Esophagus squamous epithelium (tissue), 5 donors: ENCODE measurements at places on chromosomes 12 and 14.

DNA sequence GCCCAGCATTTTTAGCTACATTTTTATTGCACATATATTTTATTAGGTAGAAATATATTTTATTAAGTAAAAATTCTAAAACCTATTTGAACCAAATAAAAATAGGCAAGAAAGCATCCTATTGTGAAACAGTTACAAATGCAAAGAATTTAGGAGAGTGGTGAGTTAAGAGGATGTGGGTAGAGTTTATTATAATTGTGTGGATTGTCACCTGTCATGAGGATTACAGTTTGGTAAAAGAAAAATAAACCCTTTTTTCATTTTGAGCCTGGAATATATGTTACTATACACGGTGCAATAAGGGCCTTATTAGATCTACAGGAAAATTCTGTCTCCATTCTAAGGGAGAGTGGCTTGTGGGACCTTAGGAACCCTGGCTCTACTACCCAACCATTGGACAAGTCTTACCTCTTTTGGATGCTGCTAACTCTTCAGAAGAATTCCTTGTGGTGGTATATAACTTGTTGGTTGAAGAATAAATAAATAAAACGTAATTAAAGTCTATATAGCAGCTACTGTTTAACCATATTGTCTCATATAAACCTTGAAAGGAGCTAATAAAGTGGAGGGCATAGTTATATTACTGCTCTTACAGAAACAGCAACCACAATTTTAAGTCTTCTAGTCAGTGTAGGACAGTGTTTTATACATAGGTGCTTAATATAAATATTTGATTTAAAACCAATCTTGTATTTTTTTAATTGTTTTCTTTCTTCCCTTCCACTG lies 67.8 kb downstream of the FGD4 start:
- DNase-seq: no peak

- DNase-seq: peak; percentile 41
These were observed at the start of gene TMEM229B for GRCh38 chr14:67487937-67488893. TSS of gene TMEM229B (minus strand) at chr14:67488721. CDS start at chr14:67473923, 14,798 bp downstream.

DNA sequence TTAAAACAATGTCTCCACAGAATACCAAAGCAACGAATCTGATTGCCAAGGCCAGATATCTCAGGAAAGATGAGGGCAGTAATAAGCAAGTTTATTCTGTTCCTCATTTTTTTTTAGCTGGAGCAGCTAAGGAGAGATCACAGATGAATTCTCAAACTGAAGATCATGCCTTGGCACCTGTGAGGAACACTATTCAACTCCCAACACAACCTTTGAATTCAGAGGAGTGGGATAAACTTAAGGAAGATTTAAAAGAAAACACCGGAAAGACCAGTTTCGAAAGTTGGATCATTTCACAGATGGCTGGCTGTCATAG lies 994 bp downstream of the PRORP start:
- DNase-seq: no peak

DNA sequence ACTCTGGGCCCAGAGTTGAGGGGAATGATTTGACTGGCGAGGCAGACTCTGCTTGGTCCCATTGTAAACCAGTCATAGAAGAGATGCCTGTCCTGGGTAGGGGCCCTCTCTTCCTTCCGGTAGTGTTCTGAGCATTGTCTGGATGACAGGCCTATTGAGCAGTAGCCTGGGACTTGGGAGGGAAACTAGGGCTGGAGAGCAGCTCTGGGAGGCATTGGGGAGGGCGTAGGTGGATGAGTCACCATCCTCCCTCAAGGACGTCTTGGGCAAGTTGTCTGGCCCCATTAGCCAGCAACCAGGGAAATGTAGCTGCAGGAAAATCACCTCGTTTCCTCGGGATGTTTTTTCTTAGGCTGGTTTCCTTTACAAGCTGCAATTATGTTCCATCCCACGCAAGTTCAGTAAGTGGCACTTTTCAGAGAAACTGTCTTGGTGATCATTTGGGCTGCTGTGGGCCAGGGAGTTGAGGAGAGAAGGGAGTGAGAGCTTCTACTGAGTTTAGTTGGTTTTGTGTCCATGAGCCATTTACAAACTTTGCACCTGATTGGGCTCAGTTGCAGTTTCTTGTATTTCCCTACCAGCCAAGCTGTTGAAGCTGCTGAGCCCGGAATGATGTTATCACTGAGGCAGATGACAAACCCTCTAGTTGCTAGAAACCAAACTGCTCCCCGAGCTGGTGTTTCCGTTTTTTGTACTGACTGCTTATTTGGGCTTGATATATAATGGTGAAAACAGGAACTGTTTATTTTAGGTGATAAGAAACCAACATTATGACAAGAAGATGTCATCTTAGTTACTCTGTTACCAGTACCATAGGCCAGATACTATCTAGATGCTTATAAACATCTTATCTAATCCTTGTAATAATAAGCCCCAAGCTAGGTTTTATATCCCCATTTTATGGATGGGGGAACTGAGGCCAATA lies 147.6 kb downstream of the CHST11 start:
- no peak for DNase-seq

- DNase-seq: no peak
These were observed 33.7 kb downstream of the CPM start for GRCh38 chr12:68899251-68899771.

- DNase-seq: no peak
These were observed 422.6 kb downstream of the MDGA2 start for GRCh38 chr14:47252802-47253201.

GRCh38 chr14:23439107-23439835 lies 3.8 kb upstream of the MYH7 start:
- DNase-seq: no peak

DNA sequence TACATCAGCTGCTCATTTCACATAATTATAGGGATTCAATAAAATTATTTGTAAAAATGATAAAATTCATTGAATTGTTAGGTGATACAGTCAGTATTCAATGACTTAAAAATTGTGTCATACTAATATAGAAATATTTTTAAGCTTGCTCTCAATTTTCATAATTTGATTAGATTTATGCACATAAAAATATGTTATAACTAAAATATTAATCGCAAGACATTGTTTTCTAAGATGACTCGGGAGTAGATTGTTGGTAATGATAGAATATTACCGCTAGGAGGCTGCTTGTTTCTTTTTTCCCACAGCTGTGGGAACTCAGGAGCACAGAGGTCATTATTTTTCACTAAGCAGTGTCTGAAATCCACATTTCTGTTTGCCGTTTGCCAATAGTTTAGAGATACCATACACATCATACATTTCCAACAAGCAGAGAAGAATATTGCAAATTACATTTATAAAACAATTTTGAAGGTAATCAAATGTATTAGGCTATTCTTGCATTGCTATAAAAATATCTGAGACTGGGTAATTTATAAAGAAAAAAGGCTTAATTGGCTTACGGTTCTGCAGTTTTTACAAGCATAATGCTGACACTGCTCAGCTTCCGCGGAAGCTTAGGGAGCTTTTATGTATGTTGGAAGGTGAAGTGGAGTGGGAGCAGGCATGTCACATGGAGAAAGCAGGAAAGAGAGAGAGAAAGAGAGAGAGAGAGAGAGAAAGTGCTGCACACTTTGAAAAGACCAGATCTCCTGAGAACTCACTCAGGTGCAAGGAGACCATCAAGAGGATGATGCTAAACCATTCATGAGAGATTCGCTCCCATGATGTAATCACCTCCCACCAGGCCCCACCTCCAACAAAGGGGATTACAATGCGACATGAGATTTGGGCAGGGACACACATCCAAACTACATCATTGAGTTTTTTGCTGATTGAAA lies 9.2 kb downstream of the CD69 start:
- DNase-seq: no peak

DNA sequence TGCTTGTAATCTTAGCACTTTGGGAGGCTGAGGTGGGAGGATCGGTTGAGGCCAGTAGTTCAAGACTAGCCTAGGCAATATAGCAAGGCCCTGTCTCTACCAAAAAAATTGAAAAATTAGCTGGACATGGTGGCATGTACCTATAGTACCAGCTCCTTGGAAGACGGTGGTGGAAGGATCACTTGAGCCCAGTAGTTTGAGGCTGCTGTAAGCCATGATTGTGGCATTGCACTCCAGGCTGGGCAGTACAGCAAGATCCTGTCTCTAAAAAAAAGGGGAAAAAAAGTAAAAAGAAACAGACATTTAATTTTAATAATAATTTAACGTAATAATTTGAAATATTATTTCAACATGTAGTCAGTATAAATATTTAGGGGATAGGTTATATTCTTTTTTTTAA lies 16.1 kb downstream of the MON2 start:
- DNase-seq: no peak

GRCh38 chr12:104137001-104137901 lies 759 bp downstream of the NFYB start:
- no peak for DNase-seq

DNA sequence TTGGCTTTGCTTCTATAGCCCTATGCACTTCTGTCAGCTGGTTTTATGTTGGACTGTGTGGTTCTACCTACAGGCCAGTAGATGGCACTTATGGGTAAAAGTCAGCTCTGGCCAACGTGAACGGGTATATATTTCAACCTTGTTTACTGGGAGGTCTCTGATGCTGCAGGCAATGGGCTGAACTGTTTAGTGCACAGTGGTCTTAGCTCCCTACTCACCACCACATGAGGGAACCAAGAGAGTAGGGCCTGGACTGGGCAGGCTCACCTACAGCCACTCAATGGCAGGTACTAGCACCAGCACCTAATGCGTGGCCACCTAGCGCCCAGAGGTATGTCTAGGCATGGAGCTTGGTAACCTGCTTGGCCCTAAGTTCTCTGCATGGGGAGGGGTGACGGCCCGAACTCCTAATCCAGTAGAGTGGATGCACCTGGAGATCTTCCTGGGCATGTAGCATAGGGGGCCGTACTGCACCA lies 481.8 kb downstream of the TMEM117 start:
- DNase-seq: no peak

DNA sequence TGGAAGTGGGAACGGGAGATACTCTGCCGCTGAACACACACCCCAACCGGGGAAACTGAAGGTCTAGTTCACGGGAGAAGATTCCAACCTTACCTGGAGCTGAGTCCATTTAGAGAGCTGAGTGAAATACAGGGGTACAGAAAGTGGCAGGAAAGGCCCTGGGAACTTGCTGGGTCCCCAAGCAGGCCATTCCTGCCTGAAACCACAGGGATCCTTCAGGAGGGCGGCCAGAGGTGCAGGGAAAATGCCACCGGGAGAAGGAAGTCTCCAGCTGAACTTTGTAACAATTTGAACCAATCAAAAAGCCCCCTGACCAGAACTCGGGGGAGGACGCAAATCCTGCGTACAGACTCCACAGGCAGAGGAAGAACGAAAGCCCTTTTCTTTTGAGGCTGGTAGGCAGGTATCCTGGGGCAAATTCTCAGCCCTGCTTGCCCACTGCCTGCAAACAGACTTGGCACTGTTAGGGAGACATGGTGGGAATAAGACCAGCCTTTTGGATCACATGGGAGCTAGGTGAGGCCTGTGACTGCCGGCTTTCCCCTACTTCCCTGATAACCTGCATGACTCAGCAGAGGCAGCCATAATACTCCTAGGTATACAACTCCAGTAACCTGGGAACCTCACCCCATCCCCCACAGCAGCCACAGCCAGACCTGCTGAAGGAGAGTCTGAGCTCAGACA lies 170.9 kb downstream of the SEC23A start:
- no peak for DNase-seq

GRCh38 chr12:92747151-92747550 lies 44.4 kb downstream of the PLEKHG7 start:
- no peak for DNase-seq

DNA sequence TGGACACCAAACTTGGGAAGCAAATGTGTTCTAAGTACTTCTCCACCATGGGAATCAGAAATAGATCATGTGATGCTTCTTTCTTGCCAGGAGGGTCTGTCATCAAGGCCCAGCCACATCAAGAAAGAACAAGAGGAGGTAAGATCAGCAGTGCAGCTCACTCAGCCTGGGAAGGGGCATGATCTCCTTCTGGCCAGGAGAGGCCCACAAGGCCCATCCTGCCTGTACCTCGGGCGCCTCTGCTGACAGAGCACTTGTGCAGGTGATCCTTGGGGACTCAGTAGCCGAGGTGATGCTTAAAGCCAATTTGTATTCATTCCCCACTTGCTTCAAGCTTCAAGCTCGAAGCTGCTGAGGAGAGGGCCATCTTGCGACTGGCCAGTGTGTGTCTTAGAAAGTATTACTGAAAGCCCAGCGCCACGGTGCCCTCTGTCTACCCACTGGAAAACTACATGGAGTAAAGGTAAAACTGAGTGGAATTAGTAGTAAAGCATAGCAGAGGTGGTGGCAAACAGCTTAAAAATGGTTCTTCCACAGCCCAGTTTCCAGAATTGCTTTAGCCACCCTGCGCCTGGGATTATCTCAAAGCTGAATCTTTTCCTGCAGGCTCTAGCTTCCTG lies 26.2 kb downstream of the RTRAF start:
- DNase-seq: no peak

DNA sequence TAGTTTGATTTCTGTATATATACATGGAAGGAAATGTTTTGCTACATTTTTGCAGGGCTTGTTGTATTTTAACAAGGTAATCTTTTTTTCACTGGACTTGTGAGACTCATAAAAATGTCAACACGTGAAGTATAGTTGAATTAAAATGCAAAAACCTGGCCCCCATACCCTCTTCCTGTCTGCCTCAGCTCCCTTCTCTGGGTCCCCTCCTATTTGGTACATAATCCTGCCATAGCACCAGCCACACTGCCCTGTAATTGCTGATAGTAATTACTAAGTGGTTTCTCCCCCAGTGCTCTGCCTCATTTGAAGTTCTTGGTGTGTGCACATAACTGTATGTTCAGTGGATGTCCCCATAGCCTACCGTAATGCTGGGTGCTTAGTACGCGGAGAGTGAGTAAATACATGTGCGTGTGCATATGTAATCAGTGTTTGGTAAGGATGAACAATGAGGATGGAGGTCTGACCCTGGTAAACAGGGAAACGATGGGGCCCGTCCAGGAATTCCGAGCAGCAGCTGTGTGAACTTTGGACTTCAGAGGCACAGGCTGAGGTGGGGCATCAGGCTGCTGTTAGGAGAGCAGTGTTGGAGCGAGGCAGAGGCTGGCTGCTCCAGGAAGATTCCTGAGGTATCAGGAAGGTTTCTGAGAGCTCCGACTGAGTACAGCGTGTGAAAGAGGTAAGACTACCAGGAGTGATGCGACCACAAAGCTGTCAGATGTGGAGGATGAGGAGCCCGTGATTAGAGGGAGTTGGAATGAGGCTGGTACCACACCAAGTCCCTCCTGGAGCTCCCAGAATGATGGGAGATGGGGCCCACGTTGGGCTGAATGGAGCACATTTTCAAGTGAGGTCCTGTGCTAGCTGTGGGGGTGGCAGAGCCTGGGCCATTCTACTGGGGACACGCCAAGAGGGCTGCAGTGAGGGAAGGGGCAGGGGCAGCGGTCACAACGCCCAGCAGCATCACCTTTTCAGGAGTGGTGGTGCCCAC lies 106.8 kb downstream of the PELI2 start:
- no peak for DNase-seq

GRCh38 chr14:68840454-68840853 lies 47.6 kb upstream of the ZFP36L1 start:
- DNase-seq: no peak

- no peak for DNase-seq
These were observed 840 bp downstream of the SIX4 start for GRCh38 chr14:60723116-60723906.

- DNase-seq: no peak
These were observed 83.7 kb upstream of the EGLN3 start for GRCh38 chr14:34034447-34035176.

GRCh38 chr14:23097786-23098185 lies 2.5 kb downstream of the C14orf119 start:
- DNase-seq: no peak

GRCh38 chr12:75207338-75208083 lies 2.1 kb downstream of the KCNC2 start:
- no peak for DNase-seq

GRCh38 chr14:56461276-56462275 lies 118.0 kb upstream of the TMEM260 start:
- no peak for DNase-seq
